H4 (cell line): ENCODE measurements at places on chromosomes 4 and X. TPM values are rescaled to one million over a fixed set of nuclear protein-coding genes. Genes with fewer than 3 reads are reported as not detected.

DNA sequence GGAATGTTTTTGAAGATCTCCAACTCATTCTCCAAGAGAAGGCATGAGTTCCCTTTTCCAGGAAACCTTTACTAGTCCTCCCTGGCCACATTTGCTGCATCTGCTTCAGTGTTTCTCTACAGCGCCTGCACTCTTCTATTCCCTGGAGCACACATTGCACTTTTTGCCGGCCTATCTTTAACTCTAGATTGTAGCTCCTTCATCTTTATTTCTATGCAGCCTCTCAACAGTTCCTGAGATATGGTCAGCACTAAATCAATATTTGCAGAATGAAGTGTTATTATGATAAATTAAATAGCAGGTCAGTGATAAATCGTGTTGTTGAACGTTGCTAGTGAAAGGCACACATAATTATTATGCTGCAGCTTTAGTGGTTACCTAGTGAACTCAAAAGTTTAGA, 88.3 kb downstream of the VCX3A start:
- no peak for DNase-seq

GRCh38 chr4:90958256-90958895, 831.2 kb downstream of the CCSER1 start:
- peak; percentile 97 for DNase-seq

- no peak for DNase-seq
Measured at GRCh38 chr4:93842601-93843252, 14.2 kb downstream of the ATOH1 start.

DNA sequence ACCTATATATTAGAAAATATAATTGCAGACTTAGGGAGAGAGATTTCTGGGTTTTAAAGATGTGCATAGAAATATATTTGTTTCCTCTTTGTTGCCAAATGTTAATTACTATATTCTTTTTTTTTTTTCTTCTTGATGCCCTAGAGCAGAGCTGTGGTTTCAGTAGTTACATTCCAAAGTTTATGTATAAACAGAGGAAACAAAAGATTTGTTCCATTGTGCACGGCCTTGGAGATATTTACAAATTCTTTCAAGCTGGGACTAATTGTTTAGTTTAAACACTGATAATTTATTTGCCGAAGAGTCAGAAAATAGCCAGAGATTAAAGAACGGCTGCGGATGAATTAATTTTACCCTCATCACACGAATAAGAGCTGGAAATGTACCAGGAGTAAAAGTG, 85.1 kb downstream of the USP46 start:
- DNase-seq = peak; percentile 35

DNA sequence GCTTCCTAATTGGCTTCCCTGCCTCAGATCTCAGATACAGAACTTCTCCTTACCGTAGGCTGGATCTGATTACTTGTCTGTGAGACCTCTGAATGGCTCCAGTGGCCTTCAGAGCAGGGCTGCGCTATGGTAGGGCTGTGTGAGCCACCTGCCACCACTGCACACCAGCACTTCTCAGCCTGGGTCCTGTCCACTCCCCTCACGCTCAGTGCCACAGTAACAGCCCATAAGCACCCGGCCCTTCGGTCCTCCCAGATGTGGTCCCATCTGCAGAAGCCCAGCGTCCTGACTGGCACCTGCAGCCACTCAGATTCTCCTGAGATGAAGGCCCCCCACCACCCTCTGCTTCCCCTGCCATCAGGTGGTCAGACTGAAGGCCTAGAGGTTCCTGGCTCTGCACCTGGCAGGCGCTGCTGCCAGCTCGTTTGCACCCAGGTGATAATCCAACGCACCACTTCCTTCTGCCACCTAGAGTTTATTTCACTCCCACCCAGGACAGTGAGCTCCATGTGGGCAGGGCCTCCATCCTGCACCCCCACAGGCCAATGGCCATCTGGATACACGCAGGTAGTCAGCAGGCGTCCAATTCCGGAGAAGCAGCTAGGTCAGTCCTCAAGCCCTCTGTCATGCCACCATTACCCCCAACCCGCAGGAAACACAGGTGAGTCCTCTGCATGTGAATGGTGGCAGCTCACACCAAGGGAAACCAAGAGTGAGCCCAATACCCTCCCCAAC, 5.4 kb downstream of the WDR1 start:
- no peak for DNase-seq

- DNase-seq = no peak
Measured at GRCh38 chr4:114264877-114265291, 285.4 kb upstream of the ARSJ start.

DNA sequence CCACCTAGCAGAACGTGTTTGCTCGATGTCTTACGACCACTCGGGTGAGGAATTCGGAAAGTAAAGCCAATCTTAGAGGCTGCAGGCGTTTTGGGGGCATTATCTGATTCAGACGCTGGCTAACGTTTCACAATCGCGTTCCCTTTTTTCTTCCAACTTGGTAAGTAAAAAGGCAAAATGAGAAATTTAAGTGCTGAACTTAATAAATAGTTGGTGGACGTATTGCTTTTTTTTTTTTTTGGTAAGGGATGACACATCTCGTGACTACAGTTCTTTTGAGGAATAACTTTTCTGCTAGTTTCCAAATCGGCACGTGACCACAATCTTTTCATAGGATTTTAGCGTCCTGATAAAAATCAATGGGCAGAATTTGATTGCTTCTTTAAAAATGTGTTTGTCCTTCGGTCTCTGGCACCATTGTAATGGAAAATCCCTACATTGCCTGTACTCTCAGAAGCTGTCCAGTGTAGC, 848 bp downstream of the RAB9A start:
- no peak for DNase-seq

DNA sequence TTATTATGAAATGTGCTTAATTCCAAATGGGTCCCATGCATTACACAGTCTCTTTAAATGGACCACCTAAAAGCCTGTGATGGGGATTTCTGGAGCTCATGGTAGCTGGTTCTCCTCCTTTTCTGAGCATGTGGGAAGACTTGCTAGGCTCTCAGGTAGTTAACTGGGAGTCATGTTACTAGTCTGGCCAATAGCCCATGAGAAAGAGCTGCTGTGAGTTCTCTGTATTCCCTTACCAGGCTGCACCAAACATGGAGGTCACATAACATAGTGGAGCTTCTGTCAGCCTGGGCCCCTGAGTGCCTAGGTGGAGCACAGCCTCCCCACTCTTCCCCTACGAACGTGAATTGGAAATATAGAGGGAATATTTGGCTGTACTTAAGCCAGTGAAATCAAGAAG, 198.4 kb downstream of the MAML3 start:
- DNase-seq = no peak

GRCh38 chr4:10962246-10962645, 277.7 kb upstream of the CLNK start:
- DNase-seq = no peak

DNA sequence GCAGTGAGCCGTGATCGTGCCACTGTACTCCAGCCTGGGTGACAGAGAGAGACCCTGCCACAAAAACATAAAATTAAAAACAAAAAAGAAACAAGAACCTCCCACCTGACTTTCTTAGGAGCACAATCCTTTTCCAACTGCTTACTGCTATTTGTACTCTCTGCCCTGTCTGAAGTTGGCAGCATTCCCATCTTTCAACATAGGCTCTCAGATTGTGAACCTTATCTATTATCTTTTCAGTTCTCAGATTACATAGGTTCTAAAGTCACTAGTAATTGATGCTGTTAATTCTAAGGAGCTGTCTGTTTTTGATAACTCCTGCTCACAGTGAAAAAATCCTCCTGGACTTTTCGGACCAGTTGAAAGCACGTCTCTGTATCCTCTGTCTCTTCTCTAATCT, 812.2 kb upstream of the CT83 start:
- no peak for DNase-seq

DNA sequence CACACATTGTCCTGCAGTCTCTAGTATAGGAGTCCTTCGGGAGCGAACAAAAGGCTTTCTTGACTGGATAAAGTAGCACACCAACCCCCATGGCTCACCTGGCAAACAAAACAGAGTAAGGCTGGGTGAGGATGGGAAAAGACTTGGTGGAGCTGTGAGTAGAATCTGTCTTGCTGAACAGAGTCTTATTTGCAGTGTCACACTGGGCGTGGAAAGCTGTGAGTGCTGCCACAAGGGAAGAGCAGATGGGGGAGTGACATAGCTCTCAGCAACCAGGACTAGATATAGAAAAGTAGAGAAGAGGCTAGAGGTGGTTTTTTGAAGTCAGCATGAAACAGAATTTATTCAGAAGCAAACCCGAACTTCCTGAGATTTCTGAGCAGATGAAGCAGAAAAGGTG, 137.2 kb upstream of the ESX1 start:
- no peak for DNase-seq

DNA sequence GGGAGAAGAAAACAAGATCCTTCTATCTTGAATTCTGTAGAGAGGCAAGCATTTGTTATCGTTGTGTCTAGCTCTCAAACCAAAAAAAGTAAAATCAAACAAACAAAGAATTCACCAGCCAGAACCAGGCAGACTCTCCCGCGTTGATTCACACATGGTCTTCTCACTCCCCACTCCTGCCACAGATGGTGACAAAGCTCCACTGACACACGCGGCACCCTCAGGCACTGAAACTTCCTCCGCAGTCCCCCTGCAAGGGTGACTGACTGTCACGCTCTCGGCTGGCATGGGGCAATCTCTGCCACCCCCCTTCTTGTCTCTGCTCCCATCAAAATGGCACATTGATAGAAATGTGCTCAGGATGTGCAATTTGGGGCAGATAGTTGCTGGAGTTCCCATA, 304.9 kb downstream of the DHX15 start:
- DNase-seq = no peak

GRCh38 chr4:24266951-24267722, 317.2 kb downstream of the DHX15 start:
- DNase-seq = no peak

GRCh38 chr4:186765138-186765537, 41.5 kb upstream of the FAT1 start:
- peak; percentile 71 for DNase-seq

DNA sequence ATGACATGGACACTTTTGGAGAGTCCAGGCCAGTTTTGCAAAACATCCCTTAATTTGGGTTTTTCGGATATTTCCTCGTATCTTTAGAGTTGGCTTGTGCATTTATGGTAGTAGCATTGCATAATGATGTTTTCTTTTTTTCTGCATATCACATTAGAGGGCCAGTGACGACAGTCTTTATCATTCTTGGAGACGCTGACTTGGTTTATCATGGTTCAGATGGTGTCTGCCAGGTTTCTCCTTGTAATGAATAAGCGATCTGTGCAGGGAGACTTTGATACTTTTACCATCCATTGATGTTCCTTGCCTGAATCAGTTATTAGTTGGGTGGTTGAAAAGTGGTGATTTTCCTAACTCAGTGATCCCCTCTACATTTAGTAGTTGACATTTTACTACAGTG, 46.6 kb downstream of the KIAA0232 start:
- no peak for DNase-seq

- no peak for DNase-seq
Measured at GRCh38 chrX:108148524-108148923, 56.9 kb downstream of the ATG4A start.

- no peak for DNase-seq
Measured at GRCh38 chr4:138728566-138728965, 287.0 kb upstream of the NOCT start.

DNA sequence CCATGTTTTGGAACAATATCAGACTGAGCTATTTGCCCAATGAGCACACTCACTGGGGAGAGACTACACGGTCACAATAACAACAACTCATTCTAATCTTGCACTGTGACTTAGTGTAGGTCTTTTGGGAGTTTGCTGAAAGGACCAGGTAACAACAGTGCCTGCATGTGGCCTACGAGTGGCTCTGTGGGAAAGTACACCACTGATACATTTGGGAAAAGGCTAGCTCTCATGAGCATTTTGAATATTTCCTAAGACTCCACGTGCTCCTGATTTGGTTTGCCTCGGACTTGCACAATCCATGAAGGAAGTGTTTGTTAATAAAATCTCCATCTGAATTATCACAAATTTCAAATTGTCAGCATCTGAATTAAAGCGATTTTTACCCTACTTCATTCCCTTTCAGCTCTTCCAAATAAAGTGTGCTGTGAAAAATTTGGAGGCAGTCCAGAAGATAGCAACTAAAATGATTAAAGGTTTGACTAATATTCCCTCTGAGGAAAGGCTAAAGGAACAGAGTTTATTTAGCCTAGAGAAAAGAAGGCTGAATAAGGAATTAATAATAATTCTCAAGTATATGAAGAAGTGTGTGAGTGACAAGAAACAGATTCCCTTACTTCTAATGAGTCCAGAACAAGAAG, 406.4 kb downstream of the PPARGC1A start:
- no peak for DNase-seq

DNA sequence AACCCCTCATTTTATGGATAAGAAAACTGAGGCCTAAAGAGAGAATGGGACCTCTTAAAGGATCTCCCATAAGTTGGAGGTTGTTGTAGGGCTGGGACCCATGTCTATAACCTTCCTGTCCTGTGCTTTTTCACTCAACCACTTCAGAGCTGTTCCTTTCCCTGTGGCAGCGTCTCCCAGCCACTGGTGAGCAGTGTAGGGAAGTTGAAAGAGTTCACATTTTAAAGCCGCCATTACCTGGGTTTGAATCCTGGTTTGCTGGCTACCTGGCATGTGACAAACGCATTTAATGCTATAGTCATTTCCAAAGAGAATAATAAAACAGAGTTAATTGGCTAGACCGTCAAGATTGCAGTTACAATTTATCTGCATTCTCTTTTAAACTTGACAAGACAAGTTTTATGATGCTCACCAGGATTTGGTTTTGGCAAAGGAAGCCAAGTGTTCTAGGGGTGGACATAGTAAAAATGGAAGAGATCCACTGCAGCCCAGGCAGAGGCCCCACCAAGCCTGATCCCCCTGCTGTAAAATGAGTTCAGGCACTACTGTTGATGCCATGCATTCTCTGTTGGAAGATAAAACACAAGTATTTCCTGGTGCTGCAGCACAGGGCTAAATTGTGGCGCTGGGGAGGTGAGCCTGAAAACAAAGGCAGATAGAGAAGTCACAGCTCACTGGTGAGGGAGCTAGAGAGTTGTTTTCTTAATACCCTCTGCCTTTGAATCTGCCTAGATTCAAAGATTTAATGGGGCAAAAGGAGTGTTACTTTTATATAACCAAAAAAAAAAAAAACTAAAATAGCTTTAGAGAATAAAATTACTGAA, 218.7 kb downstream of the NWD2 start:
- no peak for DNase-seq

DNA sequence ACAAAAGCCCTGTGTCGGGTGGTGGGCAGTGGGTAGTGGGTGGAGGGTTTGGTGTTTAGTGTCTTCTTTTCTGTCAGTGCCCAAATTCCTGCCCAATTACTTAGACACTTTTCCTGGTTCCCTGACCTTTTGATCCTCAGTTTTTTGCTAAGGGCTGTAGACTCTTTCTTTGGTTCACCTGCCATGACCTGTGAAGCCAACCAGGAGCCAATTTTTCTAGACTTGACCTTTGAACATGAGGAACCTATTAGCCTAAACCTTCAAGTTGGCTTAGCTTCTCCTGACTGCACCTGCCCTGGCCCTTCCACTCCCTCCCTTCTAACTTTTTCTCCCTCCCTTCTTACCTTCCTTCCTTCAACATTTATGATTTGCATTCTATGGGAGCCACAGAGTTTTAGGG, 94.5 kb downstream of the MID1IP1 start:
- no peak for DNase-seq

Gene TKTL2
- not detected in 2 replicates for total RNA-seq

Gene CTAG1B
- total RNA-seq = not detected in 2 replicates

Gene CNKSR2
- 4.8 and 6.0 TPM in 2 replicates for total RNA-seq

Gene TLR6
- total RNA-seq = 9.9 and 15.8 TPM in 2 replicates

Gene GC
- not detected in 2 replicates for total RNA-seq

Gene PPM1K
- 4.9 and 7.3 TPM in 2 replicates for total RNA-seq
